ENCODE measurements at places on chromosomes 5 and 9.

DNA sequence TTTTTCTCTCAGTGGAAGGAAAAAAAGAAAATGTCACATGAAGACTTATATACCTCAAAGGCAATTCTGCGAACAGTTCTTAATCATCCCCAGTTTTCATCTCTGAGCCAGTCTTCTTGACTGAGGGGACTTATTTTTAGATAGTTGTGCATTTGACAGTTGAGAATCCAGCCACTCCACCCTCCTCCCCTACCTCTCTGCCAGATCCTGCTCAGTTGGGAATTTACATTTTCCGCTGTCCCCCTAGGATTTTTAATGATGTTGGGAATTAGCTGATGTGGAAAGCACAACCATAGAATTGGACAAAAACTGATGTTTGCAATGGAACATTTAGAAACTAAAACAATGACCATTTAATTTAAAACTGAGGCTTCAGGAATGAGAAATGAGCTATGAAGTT lies 194.3 kb upstream of the PIK3R1 start:
- DNase-seq, result no peak

- DNase-seq, result no peak
Observed at GRCh38 chr9:35687306-35687705, 2.4 kb downstream of the TPM2 start.

GRCh38 chr9:92659601-92660000 lies 10.3 kb downstream of the IPPK start:
- no peak for DNase-seq

DNA sequence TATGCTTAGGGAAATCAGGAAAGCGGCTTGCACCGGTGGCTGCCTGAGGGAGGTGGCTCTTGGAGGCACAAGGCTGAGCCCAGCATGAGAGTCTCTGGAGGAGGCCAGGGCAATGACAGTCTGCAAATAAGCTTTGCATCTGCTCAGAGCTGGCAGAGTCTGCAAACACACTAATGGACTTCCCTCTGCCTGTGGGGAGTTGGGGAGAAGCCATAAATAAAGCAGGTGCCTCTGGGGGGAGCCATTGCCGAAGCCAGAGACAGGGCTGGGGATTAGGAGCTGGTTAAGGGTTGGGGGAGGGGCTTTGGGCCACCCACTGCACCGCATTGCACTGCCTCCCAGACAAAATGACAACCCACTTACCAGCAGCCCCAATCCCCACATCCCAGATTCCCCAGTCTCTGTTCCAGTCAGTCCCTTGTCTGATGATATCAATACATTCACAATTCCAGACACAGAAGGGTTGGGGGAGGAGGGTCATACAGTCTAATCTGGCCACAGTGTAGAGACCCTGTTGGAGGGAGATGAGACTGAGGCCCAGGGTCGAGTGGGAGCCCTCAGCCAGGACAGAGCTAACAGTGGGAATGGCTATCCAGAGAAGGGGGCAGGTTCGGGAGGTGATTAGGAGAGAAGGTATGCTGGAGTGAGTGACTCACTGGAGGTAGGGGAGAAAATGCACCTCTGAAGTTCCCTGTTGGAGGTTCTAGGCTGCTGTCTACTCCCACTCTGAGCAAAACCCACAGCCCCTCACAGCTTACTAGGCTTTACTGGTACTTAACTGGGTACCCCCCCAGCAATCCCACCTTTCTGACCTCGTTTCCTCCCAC lies 53.7 kb downstream of the PAX5 start:
- peak; percentile 75 for DNase-seq

DNA sequence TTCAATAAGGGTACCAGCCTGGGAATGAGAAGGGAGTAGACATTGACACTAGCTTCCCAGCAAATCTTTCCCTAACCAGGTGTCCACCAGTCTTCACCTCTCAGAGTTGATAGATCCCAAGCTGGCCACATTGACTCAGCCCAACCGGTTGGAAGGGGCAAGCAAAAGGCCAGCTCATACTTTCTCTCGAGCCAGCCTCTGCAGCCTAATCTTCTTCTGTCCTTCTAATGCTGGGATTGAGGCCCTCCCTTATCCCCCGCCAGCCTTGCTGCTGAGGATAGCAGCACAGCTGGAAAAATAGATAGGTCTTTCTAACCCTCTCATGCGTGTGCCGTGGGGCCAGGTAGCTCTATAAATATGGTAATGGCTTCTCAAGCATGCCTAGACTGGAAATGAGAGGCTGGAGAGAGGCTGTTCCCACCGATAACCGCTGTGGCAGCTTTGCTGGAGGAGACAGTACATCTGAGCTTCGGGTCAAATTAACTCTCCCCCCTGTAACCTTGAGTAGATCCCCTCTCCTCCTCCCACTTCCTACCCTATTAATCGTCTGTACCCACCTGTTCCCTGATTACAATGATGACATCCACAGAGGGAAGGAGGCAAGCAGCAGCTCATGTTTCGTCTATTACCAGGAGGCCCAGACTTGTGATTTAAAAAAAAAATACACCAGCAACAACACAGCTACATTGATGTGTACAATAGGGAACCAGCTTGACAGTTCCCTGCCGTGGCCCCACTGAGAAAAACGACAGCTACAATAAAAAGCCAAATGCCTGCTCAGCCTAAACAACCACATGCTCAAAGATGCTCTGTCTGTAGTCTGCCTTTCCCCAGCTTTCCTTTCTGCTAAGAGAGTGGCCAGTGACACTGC lies 219.9 kb upstream of the BRINP1 start:
- no peak for DNase-seq

- DNase-seq, result no peak
Observed at GRCh38 chr5:65799857-65800256, 77.9 kb downstream of the NLN start.

- DNase-seq, result peak; percentile 22
Observed at GRCh38 chr9:21317956-21318923, 13.1 kb upstream of the IFNA5 start.

GRCh38 chr9:78144663-78145377 lies 91.1 kb upstream of the CEP78 start:
- no peak for DNase-seq

DNA sequence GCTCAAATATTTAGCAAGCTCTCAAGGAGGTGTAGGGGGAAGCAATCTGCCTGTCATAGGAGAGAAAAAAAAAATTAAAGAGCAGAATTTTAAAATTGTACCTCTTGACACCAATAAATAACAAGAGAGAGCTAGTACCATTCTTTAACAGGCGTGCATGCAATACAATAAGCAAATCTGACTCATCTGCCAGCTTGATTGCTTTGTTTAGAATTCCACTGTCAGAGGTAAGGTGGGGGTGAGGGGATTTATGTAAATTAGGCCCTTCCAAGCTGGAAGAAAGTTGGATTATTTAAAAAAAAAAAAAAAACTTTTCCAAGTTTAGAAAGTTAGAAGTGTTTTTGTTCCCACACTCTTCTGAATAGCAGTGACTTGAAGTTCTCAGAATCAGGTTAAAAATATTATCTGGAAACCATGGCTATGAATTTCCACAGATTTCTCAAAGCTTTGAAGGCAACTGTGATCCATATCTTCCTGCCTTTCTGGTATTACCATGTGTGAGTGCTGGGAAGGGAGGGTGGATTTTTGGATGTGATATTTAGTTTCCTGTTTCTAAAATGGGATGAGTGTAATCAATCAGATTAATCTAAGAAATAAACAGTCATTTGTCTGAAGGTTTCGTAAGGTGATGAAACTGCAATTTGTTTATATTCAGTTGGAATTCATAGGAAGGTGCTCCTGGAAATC lies 477.5 kb downstream of the TLE4 start:
- no peak for DNase-seq

DNA sequence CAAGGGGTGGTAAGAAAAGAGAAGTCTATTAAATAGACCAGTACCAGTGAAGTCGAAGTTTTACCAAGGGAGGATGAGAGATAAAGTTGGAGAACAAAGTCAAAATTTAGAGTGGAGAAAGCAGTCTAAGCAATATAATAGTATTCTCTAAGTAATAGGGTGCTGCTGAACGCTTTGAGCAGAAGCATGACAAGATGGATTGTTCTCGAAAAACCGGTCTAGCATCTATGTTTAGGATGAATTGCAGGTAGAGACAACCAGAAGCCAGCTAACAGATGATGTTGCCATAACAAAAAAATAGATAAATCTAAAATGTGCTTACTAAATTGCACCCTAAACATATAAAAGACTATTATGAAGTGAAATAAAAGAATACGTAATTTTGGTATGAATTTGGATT lies 237.0 kb downstream of the PRELID2 start:
- DNase-seq, result no peak

- DNase-seq, result no peak
Observed at GRCh38 chr5:15835514-15835913, 335.5 kb downstream of the FBXL7 start.

- no peak for DNase-seq
Observed at GRCh38 chr5:42566652-42567295, 143.5 kb downstream of the GHR start.

- no peak for DNase-seq
Observed at GRCh38 chr5:8644377-8644776, 775.4 kb downstream of the MTRR start.

DNA sequence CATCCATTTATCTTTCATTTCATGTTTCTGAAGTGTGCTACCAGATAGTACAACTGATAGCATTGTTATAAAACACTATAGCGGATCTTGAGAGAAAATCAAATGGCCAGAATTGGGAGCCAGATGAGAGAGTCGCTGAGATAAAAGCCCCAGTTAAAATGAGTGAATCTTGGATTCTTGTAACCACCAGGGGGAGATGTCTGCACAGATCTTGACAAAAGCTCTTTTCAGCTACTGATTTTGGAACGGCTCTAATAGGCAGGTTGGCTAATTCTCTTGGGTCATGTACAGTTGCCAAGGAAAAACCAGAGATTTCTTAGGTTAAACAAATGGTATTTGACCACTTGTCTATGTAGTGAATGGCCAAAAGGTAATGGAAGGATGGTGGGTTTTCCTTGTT lies 21.7 kb downstream of the F2RL2 start:
- no peak for DNase-seq

DNA sequence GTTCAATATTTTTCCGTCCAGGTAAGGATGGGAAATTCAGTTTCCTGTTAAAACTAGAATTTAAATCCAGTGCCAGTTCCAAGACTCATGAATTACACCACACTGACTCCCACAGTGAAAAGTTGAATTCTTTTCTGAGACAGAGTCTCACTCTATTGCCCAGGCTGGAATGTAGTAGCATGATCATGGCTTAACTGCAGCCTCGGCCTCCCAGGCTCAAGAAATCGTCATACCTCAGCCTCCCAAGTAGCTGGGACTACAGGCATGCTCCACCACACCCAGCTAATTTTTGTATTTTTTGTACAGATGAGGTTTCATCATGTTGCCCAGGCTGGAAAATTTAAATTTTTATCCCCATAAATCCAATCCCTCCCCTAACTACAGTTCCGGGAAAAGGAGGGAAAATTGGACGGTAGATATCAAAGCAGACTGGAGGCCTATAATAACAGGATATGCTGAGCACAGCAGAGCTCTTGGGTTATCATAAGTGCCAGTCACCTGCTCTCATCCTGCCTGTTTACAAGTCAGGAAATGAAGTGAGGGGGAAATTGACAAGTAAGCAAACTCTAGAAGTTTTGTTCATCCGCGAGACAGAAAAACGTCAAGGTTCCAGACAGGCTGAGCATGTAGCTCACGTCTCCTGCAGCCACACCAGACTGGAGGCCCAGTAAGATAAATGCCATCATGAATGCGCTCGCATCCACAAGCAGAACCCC lies 105.7 kb downstream of the UGCG start:
- DNase-seq, result no peak

DNA sequence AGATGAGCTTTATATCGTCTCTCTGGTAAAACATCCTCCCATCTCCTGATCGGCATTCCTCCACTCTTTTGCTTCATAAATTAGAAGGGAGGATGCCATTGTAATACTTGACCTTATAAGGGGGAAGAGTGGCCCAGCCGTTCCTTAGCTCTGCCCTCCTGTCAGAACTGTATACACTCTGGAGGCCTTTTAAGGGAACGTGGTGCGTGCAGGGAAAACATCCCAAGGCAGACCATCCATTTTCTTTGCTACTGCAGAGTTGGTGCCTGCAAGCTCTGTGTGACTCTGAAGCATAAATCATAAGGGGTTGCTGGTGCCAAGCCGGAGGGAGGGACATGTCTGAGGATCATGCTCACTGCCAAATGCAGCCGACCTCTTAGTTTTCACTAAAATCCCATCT lies 90.4 kb downstream of the PGM5 start:
- no peak for DNase-seq

DNA sequence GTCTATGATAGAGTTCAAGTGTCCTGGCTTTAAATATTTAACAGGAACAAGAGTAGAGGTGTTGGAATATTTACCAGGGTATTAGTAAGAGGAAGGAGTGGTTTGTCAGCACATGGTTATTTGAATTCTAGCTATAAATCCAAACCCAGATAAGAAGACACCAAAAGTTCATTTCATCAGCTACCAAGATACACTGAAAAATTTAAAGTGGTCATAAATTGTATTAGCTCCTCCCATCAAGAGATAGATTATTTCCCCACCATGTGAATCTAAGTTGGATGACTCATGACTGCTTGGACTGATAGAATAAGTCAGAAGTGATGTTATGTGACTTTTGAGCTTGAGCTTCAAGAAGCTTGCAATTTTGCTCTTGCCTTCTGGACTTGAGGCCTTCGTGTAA lies 72.1 kb upstream of the GRAMD2B start:
- DNase-seq, result no peak

DNA sequence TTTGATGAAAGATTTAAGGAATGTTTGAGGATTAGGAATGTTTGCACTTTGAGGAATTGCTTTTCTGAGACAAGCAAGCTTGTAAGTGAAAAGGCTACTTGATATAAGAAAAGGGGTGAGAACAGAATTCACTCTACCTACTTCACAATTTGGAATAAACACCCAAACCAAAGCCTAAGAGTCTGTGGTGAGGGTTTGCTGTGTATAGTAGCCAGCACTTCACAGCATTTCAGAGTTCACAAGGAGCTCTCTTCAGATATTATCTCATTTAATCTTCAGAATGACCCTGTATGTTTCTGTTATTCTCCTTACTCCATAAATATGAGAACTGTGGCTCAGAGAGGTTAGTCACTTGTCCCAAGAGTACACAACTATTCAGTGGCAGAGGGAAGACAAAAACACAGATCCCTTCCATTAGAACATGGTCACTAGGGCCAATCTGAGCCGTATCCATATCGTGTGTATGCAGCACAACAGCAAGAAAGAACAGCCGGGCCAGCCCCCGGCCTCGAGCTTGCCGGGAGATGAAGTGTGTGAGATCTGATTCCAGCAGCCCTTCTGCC lies 92.4 kb downstream of the FRMD3 start:
- DNase-seq, result no peak

GRCh38 chr5:9423571-9423970 lies 122.3 kb downstream of the SEMA5A start:
- no peak for DNase-seq

- no peak for DNase-seq
Observed at GRCh38 chr9:117234103-117234502, 180.8 kb downstream of the ASTN2 start.

GRCh38 chr5:27769748-27770402 lies 731.5 kb upstream of the CDH9 start:
- DNase-seq, result no peak

- no peak for DNase-seq
Observed at GRCh38 chr9:132443951-132444607, 34.1 kb downstream of the CFAP77 start.

DNA sequence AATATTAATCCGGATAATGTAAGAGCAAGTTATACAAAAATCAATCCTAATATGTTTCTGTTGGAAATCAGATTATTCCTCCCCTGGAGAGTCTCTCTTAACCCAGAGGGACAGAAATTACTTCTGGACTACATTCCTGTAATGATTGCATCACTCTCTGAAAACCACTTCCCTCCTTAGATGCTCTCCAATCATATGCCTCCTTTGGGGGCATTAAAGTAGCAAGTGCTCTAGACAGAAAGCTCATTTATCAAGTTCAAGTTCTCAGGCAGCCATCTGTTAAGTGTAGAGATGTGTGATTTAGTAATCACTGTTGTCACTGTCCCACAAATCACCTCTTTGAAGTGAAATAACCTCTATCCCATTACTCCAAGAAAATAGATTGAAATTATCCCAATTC lies 247.1 kb downstream of the SLCO4C1 start:
- DNase-seq, result no peak

Measured in WTC11 (cell line).